NCI-H446 (cell line): ENCODE measurements at places on chromosomes 7 and 10.

DNA sequence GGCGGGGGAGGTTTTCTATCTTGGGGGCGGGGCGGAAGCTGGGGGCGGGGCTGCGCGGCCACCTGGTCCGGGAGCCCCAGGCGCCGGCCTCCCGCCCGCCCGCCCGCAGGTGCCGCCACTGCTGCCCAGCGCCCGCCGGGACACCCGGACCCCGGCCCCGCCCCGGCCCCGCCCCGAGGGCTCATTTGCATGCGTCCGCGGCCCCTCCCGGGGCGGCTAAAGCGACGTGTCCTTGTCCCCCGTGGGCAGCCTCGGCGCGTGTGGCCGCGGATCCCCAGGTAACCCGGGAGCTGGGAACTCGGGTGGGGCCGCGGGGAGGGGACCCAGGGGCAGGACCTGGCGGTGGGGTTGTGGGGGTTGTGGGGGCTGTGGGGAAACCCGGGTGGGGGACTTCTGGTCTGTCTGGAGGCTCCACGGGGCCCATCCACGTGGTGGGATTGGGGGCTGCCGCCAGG is at the start of gene BHLHA15:
Gene BHLHA15 (plus strand): TSS at position 219 of the 455 bp plus-strand sequence. CDS start 871 bp downstream, outside the sequence.
- no peak for DNase-seq

DNA sequence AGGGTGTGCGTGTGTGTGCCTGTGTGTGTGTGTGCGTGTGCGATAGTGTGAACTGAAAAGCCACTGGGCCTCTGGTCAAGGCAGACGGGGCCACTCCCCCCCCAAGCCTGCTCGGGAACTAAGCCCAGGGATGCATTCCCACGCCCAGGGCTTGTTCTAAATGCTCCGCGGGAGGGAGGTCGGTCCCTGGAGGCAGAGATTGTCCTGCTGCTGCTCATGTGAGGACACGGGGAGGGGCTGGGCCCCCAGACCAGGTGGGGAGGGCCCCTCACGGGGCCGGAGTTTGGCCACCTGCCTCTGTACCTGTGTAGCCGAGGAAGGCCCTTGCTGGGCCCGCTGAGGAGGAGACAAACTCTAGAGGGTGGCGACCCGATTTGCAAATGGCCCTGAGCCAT is 93.9 kb downstream of the PDGFA start:
- no peak for DNase-seq

GRCh38 chr7:2276107-2276506 is 34.1 kb downstream of the NUDT1 start:
- DNase-seq, result no peak

DNA sequence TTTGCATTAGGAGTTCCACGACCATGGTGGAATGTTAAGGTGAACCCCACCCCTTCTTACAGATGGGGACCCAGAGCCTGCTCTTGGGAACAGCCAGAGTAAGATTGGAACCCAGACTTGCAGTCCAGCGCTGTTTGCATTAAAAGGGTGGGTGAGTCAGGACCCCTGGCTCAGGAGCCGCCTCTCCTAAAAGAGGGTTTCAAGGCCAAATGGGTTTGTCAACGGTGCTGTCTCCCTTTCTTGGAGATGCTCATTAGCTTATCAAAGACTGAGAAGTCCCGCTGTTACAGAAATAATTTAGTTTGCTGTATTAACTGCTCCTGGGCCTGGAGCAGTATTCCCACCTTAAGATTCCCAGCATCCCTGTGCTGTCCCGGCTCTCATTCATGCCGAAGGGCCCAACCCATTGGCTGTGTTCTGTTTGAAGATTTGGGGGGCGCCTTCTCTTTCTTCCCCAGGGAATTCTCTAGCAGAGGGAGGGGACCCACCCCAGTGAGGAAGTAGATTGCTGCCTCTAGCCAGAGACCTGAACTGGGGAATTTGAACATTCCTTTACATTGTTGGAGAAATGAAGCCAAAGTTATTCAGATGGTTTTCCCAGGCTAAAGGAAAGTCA is 1.8 kb downstream of the MARVELD1 start:
- no peak for DNase-seq

DNA sequence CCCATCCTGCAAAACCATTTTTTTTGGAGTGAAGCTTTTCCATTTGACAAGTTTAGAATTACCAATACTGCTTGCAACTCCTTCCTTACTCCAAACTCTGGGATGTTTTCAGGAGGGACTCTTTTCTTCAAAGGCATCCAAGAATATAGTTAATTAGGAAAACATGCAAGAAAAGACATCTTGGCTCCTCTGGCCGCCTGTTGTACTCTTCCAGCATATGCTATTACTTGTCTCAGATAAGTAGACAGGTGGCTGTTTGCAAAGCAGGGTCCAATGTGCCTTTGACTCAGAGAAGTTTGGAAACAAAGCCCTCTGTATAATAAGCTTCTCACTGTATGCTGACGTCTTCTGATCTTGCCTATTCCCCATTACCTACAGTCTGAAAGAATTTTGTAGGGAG is 746.5 kb downstream of the AUTS2 start:
- DNase-seq, result no peak

- DNase-seq, result no peak
These were observed 25.5 kb upstream of the RBM33 start for GRCh38 chr7:155618708-155619633.

- DNase-seq, result no peak
These were observed 218.6 kb upstream of the FZD1 start for GRCh38 chr7:91045606-91046005.

DNA sequence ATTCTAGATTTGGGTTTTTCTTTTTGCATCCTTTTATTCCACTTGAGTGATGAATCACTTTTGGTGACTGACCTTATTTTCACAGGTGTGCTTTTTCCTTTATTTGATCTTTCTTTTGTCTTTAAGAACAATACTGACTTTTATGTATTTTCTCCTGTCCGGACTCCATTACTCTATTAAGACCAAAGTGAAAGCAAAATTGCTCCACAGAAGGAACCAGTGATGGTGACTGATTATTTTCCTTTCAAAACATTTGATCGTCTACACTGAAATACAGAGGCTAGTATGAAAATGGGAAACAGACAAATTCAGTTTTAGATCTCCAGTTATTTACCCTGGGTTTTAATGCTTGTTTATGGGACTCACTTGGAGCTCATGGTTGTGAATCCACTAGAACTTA is 15.5 kb downstream of the EXOC4 start:
- no peak for DNase-seq

- no peak for DNase-seq
These were observed 89.7 kb upstream of the STEAP1B start for GRCh38 chr7:22589641-22590201.

GRCh38 chr7:104993217-104993862 is 20.7 kb upstream of the KMT2E start:
- DNase-seq, result no peak

GRCh38 chr7:36161996-36162395 is 8.9 kb downstream of the EEPD1 start:
- DNase-seq, result no peak

DNA sequence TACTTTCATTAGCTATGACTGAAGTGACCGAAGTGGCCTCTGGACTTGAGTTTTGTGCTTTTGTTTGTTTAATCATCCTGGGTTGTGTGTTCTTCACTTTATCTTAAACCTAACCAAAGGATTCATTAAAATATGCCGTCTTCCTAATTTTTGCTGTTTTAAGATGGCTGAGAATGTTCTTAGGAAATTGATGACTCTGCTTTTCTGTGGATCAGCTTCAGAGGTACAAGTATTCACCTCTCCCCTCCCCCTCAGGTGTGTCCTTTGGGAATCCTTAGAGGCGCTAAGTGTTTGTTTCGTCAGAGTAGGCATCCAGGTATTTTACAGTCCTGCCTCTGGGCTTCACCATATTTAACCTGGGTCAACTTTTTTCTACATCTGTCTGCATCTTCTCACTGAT is 1.1 kb downstream of the CCDC126 start:
- DNase-seq, result no peak

- no peak for DNase-seq
These were observed 332.6 kb downstream of the TNS3 start for GRCh38 chr7:47249361-47249760.

GRCh38 chr7:45922810-45923209 is 1.7 kb upstream of the IGFBP3 start:
- DNase-seq, result no peak

DNA sequence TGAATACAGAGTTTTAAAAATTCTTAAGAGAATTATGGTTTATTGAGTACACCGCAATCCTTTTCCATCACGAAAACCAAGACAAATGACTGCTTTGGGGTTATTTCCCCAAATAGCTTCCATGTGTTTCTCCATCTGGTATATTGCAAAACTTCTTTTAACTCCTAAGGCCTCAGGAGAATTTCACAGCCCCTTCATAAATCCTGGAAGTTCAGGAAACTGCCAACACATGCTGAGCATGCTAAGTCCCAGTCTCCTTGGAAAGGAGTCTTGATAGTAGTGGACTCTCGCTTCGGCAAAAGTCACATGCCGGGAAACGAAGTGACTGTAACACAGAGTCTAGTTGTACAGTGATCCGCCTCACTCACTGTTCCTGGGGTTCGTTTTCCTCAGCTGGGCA is 88.1 kb upstream of the RSU1 start:
- no peak for DNase-seq

GRCh38 chr7:75630549-75630948 is 108.2 kb downstream of the HIP1 start:
- no peak for DNase-seq

- no peak for DNase-seq
These were observed 10.1 kb downstream of the LIMK1 start for GRCh38 chr7:74093671-74094223.

GRCh38 chr10:31990937-31991336 is 62.3 kb upstream of the ARHGAP12 start:
- DNase-seq, result no peak

DNA sequence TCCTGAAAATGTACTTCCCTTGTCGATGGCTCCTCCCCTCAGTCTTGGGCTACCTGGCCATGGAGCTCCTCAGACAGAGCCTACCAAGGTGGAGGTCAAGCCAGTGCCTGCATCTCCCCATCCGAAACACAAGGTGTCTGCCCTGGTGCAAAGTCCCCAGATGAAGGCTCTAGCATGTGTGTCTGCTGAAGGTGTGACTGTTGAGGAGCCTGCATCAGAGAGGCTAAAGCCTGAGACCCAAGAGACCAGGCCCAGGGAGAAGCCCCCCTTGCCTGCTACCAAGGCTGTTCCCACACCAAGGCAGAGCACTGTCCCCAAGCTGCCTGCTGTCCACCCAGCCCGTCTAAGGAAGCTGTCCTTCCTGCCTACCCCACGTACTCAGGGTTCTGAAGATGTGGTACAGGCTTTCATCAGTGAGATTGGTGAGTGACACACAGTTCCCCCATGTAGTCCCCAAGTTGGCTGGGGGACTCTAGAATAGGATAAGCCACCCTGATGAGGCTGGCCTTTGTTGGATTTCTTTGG is 8.8 kb downstream of the PPRC1 start:
- DNase-seq, result no peak

DNA sequence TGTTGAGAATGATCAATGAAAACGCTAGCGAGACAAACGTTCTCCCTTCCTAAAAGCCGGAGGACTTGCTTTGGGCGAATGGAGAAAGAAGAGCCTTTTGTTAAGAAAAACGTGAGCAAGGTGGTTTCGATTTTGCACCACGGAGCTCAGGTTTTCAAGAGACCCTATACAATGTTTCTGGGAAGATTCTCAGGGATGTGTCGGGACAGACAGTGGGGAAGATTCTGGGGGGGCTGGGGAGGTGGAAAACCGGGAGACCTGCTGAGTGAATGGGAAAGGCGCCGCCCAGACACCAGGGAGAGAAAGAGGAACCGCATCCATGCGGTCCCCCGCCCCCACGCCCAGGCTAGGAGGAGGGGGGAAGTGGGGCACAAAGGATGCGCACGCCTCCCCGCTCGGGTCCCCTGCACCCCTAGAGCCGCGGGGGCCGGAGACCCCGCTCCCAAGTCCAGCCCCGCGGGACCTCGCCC is 745 bp downstream of the YWHAG start:
- no peak for DNase-seq

GRCh38 chr10:99484626-99485581 is 47.8 kb upstream of the NKX2-3 start:
- no peak for DNase-seq
